Mesenteric fat pad (tissue), 1 donor: ENCODE measurements at places on chromosomes 12 and 14. TPM values are rescaled to one million over a fixed set of nuclear protein-coding genes. Genes with fewer than 3 reads are reported as not detected.

- DNase-seq = no peak
Observed at GRCh38 chr14:103041464-103041863, 15.9 kb downstream of the CDC42BPB start.

- DNase-seq = no peak
Observed at GRCh38 chr12:91555436-91556415, 373.1 kb upstream of the DCN start.

OGFOD2 gene
- 8.6 TPM for total RNA-seq

DNA sequence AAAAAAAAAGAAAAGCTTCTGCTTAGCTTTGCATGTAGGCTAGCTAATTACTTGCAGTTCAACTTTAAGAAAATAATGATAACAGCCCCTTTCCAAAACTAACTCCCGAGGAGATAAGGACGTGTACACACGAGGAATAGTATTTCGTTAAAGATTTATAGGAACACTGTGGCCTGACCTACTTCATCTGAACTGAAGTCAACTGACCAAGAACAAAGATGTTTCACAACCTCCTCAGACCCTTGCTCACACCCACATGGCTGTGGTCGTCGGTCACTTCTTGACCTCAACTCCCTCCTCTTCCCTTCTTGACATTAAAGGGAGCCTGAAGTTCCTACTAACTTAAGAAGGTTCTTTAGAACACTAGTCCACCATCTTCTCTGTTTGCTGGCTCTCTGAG, 25.3 kb upstream of the FAM181A start:
- no peak for DNase-seq
